NCI-H2081 treated with DMSO at 0.1 percent for 48 hours (cell line): ENCODE measurements at places on chromosomes 12 and 14.

GRCh38 chr12:4958697-4959375 lies 49.1 kb downstream of the KCNA1 start:
- no peak for DNase-seq

- DNase-seq: no peak
These were observed 308.2 kb upstream of the FBXO33 start for GRCh38 chr14:39740454-39740853.

GRCh38 chr12:110741341-110742095 lies 1.2 kb downstream of the PPP1CC start:
- DNase-seq: no peak

GRCh38 chr14:80535171-80535570 lies 323.9 kb upstream of the DIO2 start:
- no peak for DNase-seq

GRCh38 chr14:99809859-99810558 lies 16.8 kb downstream of the EML1 start:
- no peak for DNase-seq

GRCh38 chr12:111063295-111064026 lies 143.1 kb upstream of the MYL2 start:
- DNase-seq: no peak

GRCh38 chr14:96088911-96089310 lies 49.7 kb downstream of the C14orf132 start:
- no peak for DNase-seq

DNA sequence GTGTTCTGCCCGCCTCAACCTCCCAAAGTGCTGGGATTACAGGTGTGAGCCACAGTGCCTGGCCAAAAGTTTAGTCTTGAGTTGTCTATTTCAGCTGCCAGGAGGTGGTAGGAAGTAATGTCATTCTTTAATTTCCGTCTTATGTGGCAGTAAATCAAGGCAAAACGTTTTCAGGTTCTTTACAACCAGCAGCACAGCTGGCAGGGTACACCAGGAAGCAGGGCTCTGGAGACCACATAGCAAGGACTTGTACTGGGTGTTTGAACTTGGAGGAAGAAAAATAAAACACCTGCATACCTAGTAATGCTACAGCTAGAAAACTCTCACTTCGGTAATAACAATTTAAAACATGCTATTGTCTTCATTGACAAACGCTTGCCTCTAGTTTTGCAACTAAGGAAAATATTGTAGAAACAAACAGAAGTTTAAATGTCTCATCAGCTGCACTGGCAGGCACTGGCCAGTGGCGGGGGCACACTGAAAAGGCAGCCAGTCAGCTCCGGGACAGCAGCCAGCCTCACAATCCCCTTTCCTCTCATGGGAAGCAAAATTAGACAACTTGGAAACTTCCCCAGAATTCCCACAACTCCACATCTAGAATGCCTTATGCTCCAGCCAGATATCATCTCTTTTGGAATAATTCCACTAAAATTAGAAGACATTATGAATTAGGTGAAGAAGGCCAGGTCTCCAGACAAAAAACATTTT lies 72.2 kb downstream of the CLIP1 start:
- DNase-seq: no peak

GRCh38 chr12:114163771-114164170 lies 197.6 kb upstream of the RBM19 start:
- no peak for DNase-seq

GRCh38 chr12:75606956-75607355 lies 95.5 kb upstream of the KRR1 start:
- DNase-seq: no peak

DNA sequence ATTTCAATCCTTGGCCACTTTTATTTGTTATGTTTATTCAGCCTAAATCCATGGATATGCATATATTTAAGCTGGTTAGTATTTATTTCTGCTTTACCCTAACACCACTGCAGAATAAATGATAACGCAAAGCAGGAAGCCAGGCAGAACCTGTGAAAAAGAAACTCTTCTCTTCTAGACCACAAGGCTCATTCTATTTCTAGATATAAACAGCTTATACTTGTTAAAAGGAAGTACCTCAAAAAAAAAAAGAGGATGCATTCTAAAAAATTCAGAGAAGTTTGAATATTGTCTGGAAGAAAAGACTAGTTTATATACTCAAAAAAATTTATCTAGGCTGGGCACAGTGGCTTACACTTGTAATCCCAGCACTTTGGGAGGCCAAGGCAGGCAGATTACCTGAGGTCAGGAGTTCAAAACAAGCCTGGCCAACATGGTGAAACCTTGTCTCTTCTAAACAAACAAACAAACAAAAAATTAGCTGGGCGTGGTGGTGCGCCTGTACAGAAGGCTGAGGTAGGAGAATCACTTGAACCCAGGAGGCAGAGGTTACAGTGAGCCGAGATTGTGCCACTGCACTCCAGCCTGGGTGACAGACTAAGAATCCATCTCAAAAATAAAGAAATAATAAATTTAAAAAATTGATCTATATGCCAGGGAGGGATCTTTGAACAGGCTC lies 55.8 kb downstream of the GALNT4 start:
- no peak for DNase-seq

DNA sequence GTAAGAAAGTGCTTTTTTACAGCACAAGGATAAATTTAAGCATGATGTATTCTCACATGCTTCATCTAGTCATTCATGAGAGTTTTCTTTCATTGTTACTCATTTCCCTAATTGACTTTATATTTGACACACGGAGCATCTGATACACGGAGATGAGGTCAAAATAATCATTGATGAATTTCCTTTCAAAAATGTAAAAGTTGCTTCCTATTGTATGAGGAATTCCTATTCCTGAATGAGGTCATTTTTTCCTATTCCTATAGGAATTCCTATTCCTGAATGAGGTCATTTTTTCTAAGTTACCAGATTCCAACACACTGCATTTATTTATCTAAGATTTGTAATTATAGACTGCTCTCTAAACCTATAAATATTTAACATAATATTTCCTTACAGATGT lies 316.7 kb upstream of the KITLG start:
- no peak for DNase-seq

DNA sequence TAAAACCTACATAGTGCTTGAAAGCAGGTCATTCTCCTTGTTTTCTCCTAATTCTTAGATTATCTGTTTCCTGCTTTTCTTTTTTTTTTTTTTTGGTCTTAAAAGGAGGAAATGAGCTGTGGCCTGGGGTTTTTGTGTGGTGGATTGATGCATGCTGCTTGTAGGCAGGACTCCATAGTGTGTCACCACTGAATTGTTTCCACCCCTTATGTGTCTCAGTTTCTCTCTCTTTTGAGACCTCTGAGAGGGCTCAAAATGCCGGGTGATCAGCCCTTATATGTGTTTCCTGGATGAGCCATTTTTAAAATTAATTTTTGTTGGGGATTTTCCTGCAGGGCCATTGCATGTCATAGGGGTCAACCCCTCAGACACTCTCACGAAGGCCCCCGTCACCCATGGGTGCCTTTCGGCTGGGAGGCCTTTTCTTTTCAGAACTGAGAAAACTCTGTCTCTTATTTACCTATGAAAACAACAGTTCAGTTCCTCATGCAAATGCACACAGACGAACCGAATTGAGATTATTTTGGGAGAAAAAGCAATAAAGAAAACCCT lies 32.0 kb upstream of the LRRK2 start:
- no peak for DNase-seq

DNA sequence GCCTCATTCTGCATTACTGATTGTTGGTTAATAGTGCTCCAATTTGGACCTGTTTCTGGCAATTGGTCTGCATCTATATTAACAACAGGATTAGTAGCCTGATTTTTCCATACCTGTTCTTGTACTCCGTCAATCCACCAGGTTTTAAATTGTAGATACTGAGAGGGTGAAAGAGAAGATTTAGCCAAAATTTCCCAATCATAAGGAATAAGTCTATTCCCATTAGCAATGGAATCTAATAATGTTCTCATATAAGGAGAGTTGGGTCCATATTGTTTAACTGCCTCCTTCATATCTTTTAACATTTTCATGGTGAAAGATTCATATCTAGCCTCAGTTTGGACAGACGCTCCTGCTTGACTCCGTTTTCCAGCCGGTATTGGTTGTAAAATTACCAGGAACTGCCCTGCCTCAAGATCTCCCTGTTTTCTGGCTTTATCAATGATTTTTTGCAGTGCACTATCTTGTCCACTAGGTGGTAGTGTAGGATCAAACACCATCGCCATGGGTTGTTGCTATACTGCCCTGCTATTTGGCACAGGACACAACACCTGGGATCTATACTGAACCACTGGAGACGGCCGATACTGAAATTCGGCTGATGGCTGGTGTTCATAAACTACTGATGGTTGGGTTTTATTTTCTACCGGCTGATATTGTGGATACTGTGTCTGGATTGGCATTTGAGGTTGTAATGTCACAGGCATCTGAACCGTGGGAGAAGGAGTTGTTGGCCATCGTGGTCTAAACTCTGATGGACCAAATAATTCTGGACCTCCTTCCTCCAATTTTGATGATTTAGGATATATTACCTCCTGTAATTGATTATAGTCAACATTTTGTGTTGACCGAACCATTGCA lies 25.2 kb downstream of the DHRS4L2 start:
- DNase-seq: peak; percentile 29

- DNase-seq: no peak
These were observed 47.7 kb downstream of the STON2 start for GRCh38 chr14:81352413-81352812.

DNA sequence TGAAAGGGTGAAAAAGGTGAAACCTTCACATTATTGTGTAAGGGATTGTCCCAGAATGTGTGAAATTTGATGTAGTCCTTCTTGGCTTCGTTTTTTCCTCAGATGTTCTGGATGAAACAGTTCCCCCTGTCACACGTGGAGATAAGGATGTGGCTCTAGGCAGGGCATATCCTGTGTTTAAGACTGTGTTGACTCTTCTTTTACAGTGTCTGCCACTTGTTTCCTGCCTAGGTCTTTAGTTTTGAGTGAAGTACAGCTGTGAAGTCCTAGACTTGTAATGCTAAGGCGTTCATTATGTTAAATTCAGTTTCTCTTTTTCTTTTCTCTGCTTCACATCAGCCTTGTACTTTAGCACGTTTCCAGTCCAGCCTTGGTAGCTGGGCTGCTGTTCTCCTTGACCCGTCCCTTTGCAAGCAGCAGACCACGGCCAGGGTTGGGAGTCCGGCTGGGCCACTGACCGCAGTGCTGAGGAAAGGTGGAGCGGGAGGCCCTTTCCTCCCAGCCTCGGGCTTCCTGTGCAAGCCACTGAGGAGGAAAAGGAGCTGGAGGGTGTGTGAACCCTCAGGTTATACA lies 59.1 kb downstream of the RASSF3 start:
- DNase-seq: no peak

DNA sequence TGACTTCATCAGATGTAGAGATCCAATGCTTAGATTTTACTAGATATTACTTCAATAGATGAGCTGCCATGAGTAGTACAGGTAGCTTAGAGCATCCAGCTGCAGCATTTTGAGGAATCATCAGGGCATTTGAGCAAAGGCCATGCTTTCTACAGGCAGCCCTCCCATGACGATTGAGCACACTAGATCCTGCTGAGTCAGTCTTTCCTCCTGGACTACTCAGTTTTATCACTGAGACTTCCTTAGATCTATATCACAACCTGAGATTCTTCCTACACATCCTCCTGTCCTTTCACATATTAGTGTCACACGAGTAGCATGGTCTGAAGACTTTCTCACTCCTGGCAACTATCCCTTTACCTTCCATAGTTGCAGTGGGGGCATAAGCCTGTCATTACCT lies 1401.8 kb downstream of the FSCB start:
- no peak for DNase-seq

- no peak for DNase-seq
These were observed 11.3 kb upstream of the CHPT1 start for GRCh38 chr12:101686176-101686575.

DNA sequence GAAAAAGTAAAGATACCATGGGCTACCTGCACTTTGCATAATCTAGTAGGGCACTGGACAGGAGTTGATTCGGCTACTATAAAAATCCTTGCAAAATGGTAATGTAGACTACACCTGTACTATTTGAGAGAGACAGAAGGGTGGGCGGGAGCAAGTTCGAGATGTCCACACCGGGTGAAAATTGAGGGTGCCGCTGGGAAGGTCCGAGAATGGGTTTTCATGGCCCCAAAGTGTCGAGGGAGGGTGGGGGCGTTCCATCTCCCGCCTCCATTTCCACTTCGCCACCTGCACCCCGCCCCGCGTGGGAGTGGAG lies 648 bp downstream of the SNX6 start:
- no peak for DNase-seq

DNA sequence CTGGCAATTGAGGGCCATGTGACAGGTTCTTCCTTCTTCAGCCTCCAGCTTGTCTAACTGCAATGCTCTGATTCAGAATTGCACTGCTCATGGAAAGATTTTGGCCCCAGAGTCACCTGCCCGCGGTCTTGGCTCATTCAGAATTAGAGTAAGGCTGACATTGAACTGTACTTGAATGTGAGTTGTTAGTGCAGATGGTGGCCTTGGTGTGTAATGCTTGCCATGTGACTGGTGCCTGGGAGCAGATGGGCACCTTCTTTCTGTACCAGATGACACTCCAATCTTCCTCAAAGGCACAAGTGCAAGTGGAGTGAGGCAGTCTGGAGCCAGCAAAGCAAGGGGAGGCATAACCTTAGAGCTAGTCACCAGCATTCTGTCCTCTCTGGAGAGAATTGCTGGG lies 36.5 kb upstream of the ANO4 start:
- DNase-seq: no peak

GRCh38 chr14:59772233-59772632 lies 98.3 kb downstream of the RTN1 start:
- DNase-seq: no peak

DNA sequence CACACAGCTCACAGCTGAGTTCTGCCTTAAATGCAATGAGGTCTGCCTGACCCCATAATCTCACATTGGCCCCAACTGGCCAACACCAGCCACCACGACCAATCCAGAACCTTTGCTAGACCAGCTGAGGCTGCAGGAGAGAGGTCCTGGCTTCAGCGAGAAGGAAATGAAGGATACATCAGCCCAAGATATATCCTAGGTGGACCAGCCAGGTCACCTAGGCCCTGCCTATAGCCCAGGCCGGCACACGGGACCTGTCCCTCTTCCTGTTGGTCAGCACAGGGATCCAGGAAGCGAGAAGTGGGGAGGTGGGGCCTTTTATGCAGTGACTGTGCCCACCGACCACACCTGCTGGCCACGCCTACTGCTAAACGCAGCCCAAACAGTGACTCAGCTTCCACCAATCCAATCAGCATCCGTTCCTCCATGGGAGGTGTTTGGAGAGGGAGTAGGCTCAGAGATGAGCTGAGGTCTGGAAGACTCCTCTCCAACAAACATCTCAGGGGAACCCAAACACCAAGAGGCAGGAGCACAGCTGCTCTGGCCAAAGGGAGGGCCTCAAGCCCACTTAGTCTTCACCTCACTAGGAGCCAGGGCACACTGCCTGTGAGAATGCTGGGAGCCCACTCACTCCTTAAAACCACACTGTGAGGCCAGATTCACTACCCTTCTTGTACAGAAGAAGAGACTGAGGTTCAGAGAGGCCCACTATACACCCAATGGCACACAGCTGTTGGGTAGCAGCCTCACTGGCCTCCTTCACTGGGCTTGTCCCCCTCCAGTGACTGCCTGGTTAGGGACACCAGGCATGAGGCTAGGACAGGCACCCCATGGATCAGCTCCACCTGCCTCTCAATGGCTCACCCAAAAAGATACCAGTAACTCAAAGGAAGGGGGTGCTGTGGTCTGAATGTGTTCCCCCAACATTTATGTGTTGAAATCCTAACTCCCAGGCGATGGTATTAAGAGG lies 51.3 kb upstream of the PPP2R5C start:
- DNase-seq: no peak
